CD4-positive, alpha-beta T cell treated with Interleukin-4 for 4 hours (primary cell): ENCODE measurements at places on chromosomes 6 and 20.

DNA sequence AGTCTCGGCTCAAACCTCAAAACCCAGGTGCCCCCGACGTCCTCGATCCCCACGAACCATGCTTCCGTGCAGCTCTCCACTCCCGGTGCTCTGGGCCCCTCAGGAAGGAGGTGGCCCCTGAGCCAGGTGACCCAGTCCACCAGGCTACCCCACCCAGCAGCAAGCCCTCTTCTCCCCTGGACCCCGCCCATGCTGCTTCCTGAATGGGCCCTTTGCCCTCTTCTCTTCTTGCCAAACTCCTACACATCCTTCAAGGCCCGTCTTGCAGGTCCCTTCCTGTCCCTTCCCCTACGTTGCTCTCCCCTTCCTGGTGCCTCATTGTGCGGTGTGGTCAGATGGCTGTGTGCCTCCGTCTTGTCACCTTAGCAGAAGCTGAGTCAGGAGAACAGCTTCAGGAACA is 3.4 kb upstream of the GATA5 start:
- DNase-seq, result no peak

- peak; percentile 50 for DNase-seq
Observed at GRCh38 chr6:16741112-16742016, 19.9 kb downstream of the ATXN1 start.

GRCh38 chr6:107713563-107713962 is 110.5 kb downstream of the SCML4 start:
- no peak for DNase-seq

DNA sequence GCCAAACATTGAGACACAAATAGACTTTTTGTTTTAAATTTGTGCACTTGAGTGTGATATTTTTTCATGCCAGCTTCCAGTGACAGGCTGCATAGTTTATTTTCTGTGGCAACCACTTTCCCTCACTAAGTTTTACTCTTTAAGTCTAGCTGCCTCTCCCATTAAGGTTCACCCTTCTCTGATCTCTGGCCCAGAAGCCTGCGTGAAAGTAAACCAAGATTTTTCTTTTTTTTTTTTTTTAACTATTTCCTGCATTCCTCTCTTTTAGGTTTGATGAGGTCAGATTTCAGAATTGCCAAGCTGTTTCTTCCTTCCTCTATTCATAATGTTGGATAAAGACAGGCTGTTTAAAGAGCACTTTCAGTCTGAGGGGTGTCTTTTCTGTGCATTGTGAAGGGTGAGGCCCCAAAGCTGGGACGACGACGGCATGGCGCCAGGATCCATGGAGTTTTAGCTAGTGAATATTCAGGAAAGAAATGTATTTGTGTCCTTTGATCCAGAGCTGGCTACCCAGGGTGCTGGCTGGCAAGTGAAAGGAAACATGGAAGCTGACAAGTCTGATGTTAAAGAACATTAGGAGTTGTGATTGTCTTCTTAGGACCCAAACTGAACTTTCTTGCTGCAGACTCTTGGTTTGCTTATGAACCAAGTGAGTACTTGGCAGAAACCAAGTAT is 50.7 kb downstream of the DOK5 start:
- no peak for DNase-seq
